Occipital lobe (tissue), 3 donors: ENCODE measurements at places on chromosomes 3 and 15.

GRCh38 chr15:98773616-98774015 is 125.3 kb downstream of the IGF1R start:
- DNase-seq = no peak

GRCh38 chr3:89360156-89360555 is 252.7 kb downstream of the EPHA3 start:
- no peak for DNase-seq

DNA sequence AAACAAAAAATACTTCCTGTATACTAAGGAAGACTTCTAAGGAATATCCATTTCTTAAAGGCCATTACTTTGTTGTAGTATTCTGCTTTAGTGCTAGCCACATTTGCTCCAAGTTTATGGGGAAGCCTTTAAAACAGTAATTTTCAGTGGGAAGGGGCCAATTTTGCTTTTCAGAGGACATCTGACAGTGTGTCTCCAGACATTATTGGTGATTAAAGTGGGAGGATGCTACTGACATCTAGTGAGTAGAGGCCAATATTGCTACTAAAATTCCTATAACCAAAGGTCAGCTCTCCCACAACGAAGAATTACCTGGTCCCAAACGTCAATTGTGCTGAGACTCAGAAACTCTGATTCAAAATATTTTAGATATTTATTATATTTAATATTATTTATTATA is 24.8 kb downstream of the SLC28A2 start:
- no peak for DNase-seq

- DNase-seq = no peak
Measured at GRCh38 chr3:9380014-9380413, 17.2 kb downstream of the THUMPD3 start.

DNA sequence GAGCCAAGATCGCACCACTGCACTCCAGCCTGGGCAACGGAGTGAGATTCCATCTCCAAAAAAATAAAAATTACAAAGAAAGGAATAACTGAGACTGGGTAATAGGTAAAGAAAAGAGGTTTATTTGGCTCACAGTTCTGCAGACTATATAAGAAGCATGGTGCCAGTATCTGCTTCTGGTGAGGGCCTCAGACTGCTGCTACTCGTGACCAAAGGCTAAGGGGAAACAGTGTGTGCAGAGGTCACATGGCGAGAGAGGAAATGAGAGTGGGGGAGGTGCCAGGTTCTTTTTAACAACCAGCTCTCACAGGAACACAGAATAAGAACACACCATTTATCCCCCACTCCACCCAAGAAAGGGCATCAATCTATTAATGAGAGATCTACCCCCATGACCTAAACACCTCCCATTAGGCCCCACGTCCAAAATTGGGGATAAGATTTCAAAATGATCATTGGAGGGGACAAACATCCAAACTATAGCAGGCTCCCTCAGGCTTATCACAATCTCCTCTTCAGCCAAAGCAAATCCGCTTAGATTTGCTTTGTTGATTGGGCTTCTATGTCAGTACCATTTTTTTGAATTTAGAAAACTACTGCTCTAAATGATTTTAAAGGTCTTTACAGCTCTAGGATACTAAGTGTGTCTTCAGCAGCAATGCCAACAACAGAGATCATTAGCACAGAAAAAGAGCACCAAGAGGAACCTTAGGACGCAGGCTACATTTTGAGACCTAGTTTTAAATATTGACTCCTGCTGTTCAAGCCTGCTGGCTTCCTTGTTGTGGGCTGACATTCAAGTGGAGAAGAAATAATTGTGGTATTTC is 84.2 kb upstream of the TBL1XR1 start:
- DNase-seq = no peak

DNA sequence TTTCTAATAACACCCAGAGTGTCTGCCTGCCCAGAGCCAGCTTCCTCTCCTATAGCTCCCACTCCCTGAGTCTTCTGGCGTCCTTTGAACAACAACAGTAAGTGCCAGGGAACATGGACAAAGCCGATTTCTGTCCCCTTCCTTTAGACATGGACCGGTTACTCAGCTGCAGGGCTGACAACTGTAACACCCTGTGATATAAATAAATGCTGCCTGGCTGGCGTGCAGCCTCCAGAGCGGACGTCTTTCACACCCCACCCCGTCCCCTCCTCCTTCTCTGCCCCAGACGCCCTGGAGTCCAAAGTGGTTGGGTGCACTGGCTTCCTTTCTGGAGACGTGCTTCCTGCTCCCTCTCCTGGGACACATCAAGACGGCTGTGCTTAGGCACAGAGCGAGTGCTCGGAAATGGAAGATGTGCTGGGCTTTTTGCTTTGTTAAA is 281.9 kb upstream of the LRRFIP2 start:
- DNase-seq = peak; percentile 28

- DNase-seq = no peak
Measured at GRCh38 chr15:54353726-54354125, 375.5 kb downstream of the UNC13C start.

DNA sequence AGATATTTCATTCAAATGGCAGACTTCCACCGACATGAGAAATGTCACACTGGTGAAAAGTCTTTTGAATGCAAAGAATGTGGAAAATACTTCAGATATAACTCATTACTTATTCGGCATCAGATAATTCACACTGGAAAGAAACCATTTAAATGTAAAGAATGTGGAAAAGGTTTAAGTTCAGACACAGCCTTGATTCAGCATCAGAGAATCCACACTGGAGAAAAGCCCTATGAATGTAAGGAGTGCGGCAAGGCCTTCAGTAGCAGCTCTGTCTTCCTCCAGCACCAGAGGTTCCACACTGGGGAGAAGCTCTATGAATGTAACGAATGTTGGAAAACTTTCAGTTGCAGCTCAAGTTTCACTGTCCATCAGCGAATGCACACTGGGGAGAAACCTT is 8.6 kb upstream of the ZNF621 start:
- no peak for DNase-seq

- DNase-seq = peak; percentile 30
Measured at GRCh38 chr15:89177633-89178306, 43.6 kb downstream of the RLBP1 start.

- DNase-seq = no peak
Measured at GRCh38 chr3:43236008-43236407, 50.3 kb upstream of the SNRK start.

DNA sequence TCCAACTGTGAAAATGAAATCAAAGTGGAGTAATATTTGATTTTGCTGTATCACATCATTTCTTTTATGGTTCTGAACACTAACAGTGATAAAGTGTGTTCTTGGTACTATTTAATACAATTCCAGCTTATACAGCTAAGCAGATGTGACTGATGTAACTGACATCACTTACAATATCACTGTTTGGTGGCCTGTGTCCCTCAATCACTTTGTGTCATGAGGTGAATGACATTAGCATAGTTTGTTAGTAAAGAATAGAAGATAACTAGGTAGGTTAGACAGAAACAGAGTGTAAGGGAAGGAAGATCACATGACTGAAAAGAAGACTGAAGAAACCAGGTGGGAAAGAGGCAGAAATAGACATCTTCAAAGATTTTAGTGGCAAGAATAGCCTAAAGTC is 138.7 kb downstream of the AQP9 start:
- no peak for DNase-seq

DNA sequence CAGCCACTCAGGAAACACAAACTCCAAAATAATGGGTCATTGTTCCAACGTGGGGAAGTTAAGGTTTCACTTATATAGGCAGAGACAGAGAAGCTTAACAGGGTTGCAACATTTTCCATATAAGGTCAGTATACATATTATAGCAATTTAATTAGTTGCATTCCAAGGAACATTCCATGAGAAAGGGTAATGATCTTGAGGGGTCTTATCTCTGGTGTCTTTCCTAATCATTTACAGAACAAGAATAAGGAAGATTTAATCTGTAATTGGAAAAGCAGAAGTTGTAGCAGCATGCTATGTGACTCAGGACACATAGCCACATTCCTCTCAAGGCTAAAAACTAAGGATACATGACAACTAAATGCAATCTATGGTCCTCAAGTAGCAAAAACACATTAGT is 4.9 kb downstream of the MNS1 start:
- DNase-seq = no peak

DNA sequence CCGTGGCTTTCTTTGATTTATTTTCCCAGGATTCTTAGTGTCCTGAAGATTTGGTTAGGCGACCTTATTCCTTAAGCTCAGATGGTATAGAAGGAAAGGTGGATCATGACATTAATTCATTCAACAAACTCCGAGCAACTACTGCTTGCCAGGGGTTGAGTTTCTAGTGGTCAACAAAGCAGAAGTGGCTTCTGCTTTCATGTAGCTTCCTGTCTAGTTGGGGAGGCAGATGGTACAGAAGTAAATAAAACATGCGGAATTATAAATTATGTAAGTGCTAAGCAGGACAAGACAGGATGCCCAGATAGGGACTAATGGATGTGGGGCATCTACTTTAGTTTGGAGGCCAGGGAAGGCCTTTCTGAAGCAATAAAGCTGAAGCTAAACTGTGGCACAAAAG is 15.6 kb downstream of the EEFSEC start:
- DNase-seq = no peak
